Fibroblast of pulmonary artery (primary cell): ENCODE measurements at places on chromosomes 4 and X.

DNA sequence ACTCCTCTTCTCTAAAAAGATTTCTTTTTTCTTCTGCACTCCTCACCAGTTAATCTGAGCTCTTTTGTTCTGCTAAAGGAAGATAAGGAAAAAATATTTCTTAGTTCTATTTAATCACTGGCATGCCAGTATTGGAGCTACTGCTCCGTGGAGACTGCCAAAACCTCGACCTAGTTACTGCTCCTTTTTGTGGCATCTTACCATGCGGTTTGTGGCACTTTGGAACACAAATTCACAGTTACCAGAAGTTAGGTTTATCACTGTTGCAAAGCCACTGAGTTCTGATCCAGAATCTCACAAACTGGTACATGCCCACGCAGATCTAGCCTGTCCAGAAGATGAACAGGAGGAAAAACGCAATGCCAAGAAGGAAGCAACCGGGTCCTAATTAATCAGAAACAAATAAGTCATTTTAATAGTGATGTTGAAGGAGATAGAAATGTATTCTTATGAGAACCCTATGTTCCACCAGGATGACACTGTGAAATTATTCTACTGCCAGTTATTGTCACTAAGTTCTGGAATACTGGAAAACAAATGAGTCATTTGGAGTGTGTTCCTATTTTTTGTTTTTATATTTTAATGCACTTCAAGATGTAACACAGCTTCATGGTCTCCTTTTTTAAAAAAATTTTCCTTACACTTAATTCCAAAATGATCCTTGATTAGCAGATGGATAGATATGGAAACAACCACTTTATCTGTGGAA, 106.7 kb upstream of the GK2 start:
- no peak for DNase-seq

- DNase-seq, result peak; percentile 92
Observed at GRCh38 chr4:102439812-102440211, 61.3 kb upstream of the NFKB1 start.

GRCh38 chr4:104412344-104412743, 82.3 kb downstream of the CXXC4 start:
- DNase-seq, result no peak

- DNase-seq, result peak; percentile 16
Observed at GRCh38 chr4:25654031-25654970, 1.4 kb upstream of the SLC34A2 start.

GRCh38 chr4:61443813-61444510, 243.8 kb downstream of the ADGRL3 start:
- peak; percentile 84 for DNase-seq

- peak; percentile 71 for DNase-seq
Observed at GRCh38 chrX:12814420-12814819, 23.2 kb downstream of the PRPS2 start.

GRCh38 chrX:87006561-87006960, 511.0 kb upstream of the KLHL4 start:
- no peak for DNase-seq

GRCh38 chr4:111776561-111776960, 368.7 kb upstream of the FAM241A start:
- no peak for DNase-seq

DNA sequence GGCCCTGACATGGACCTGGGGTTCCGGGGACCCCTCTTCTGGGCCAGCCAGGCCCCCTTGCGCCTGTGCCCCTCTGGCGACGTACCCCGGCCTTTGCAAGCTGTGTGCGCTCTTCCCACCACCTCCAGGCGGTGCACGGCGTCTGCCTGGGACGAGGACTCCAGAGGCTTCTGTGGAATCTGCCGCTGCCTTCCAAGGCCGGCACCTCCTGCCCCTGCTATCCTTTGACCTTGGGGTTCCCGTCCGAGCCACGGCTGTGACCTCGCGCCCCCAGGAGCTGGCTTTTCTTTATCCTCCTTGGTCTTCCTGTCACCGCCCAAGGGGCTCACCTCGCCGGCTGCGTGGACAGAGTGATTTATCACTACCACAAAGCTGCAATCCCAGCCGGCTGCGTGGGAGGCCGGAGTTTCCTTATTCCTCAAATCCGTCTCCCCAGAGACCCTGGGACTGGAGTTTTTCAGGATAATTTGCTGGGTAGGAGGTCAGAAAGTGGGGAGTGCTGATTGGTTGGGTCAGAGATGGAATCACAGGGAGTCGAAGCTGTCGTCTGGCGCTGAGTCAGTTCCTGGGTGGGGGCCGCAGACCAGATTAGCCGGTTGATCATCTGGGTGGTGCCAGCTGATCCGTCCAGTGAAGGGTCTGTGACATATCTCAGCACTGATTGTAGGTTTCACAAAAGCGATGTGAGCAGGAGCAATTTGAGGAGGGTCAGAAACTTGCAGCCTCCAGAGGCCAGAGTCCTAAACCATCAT, 19.8 kb upstream of the PLCXD1 start:
- DNase-seq, result peak; percentile 74

DNA sequence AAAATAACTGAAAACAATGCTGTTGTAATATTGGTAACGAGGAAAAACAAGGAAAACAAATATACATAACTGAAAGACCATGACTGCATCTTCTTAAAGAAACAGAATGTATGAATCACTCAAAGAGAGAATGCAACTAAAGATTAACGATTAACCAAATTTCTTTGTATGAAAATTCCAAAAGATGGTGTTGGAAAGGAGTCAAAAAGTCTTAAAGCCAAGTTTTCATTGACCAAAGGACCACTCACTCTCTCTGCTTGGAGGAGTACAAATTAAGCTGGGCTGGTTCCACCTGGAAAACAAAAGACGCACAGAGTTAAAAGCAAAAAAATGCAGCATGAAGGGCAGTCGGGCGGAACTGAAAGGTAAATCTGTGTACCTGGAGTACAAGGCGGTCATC, 1.8 kb downstream of the DCAF12L1 start:
- DNase-seq, result no peak

- no peak for DNase-seq
Observed at GRCh38 chr4:6092131-6092530, 73.9 kb upstream of the C4orf50 start.

DNA sequence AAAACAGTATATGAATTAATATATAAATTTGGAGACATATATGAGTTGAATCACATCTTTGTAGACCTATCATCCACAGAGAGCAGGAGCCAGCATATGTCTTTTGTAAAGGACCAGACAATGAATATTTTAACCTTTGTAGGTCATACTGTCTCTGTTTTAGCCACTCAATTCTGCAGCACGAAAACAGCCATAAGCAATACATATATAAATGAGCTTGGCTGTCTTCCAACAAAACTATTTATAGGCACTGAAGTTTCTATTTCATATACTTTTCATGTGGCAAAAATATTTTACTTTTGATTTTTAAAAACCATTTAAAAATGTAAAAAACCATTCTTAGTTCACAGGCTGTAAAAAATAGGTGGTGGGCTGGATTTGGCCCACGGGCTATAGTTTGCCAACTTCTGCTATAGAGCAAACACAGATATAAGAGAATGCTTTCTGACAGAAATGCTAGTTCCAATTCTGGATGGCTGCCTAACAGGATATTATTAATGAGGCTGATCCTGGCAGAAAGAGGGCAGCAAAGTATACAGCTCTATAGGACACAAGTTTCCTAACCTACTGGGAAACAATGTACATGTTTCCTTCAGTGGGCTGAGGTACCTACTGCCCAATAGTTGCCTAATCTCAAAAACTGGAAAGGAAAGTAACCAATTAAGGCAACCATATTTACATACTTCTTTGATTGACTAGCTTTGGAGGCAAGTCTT, 58.1 kb upstream of the UCP1 start:
- DNase-seq, result peak; percentile 29

DNA sequence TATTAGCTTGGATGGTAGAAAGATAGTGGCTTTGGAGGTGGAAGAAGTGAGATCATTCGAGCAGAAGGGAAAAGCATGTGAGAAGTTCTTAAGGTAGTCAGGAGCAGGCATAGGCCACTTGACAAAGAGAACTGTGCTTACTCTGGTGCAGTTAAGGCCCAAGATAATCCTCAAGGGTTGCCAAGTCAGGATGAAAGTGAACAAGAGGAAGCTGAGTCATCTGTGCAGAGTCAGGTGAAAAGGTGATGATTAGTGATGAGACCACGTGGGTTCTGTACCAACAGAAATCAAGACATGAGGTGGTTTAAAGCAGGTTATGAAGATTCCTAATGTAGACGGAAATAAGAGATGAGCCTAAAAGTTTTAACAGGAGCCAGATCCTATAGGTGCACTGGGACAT, 369.8 kb downstream of the DTHD1 start:
- no peak for DNase-seq

- no peak for DNase-seq
Observed at GRCh38 chr4:24922416-24922815, 9.6 kb upstream of the CCDC149 start.

DNA sequence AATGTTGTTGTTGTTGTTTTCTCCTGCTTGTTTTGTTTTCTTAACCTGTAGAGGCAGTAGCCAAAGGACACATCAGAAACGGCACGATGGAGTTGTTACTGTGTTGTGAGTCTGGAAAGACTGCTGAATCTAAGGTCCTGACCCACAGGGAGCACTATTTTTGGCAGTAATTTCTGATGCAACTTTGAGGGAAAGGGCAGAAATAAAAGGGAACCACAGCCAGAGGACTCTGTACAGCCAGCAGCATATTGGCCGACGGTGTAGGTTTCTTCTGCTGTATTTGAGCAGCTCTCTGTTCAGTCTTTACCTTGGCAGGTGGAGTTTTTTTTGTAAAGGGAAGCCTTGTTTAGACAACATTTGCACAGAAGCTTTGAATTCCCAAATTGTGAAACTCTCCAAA, 203.0 kb upstream of the GPR101 start:
- DNase-seq, result no peak

DNA sequence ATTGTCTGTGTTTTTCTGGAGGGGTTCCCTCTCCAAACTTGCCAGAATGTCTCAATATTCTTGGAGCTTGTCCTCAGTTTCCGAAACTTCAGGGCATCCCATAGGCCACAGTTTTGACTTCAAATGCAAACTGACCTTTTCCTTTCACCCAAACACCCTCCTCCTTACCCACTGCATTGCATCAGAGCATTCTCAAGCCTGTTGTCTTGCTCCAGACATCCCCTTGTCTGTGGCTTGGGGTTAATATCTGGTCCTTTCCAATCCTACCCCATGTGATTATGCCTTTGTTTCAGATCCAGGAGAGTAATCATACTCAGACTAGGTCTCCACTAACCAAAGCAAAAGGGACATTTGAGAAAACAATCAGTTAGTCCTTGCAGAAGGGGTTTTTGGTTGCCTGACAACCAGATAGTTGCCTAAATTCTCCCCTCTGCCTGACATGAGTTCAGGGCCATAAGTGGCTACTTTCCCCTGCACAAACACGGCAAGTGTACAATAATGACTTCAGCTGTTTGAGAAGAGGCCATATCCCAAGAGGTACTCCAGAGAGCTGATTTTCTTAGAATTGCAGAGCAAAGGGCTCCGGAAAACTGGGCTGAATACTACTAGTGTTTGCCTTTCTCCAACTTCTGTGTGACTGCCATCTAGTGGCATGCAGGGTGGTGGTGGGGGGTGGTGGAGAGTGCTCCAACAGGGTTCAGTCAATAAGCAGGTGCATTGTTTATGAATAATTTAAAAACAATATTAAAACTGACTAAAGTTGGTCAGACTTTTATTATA, 130.2 kb downstream of the CHRDL1 start:
- peak; percentile 11 for DNase-seq

- DNase-seq, result no peak
Observed at GRCh38 chr4:18479825-18480224, 458.3 kb upstream of the LCORL start.

GRCh38 chrX:96771486-96771885, 86.8 kb downstream of the DIAPH2 start:
- DNase-seq, result no peak
